ENCODE measurements at places on chromosomes 16 and 17.

- no peak for DNase-seq
Observed at GRCh38 chr17:60538726-60539125, 12.7 kb upstream of the APPBP2 start.

GRCh38 chr17:72119873-72120641 is 763 bp upstream of the SOX9 start:
- no peak for DNase-seq

GRCh38 chr17:15999974-16000827 is 577 bp downstream of the TTC19 start:
- DNase-seq, result no peak

GRCh38 chr17:72219137-72219823 is 98.5 kb downstream of the SOX9 start:
- DNase-seq, result no peak

GRCh38 chr16:27740496-27741201 is 190.7 kb downstream of the KATNIP start:
- no peak for DNase-seq

- no peak for DNase-seq
Observed at GRCh38 chr17:73820686-73821448, 176.6 kb upstream of the SDK2 start.

DNA sequence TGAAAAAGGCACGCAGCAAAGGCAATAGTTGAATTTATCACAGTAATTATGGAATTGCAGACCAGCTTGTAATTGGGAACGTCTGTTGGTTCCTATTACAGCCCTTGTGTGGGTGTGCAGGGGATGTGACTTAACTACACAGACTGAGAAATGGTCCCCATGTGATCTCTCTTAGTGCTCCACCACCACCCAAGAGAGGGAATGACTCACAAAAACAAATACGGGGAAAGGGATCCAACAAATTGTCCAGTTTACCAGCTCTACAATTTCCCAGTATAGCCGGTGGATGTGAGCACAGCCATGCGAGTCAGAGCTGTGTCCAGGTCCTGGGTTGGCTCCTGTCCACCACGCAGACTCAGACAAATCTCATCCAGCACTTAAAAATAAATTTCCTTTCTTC is 337.9 kb downstream of the GRIN2A start:
- no peak for DNase-seq

DNA sequence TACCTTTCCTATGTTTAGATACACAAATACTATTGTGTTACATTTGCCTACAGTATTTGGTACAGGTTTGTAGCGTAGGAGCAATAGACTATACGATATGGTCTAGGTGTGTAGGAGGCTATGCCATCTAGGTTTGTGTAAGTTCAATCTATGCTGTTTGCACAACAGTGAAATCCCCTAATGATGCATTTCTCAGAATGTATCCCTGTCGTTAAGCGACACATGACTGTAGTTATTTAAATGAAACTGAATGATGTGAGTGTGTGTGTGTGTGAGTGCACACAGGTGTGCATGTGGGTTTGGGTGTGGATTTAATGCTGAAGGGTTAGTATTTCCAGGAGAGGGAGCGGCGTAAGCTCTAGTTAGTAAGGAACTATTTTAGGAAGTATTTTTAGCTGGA is 34.6 kb upstream of the SMIM36 start:
- no peak for DNase-seq

DNA sequence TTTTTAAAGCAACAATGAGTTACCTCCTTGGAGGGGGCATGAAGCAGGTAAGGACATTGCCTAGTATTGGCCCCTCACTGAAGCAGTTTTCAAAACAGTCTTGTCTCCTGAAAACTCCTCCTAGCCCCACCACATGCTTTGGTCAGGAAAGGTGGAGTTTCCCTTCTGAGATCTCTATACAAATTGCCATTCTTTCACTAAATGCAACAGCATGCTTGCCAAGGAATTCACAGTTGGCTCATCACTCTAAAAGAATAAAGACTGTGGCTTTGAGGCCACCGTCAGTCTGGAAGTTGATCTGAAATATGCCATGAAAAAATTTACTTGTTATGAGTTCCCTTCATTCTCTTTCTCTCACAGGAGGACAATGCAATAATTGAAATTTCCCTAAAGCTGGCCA is 4.2 kb downstream of the TTC19 start:
- no peak for DNase-seq

DNA sequence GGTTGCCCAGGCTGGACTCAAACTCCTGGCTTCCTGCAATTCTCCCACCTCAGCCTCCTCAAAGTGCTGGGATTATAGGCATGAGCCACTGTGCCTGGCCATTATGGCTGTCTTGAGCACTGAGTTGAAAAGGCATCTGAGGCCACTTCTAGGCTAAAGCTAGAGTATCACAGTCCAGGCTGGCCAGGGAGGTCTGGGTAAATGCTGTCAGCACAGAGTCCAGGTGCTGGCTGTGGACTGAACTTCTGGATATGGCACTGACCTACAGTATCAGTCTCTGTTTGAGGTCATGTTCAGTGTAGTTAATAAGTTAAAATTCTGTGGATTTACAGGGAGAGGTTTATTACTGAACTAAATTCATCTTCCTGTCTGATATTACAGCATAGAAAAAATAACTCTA is 222.5 kb upstream of the TOM1L1 start:
- no peak for DNase-seq

Data from T-helper 9 cell (primary cell).